Stimulated activated CD8-positive, alpha-beta memory T cell treated with anti-CD3 and anti-CD28 coated beads, Interleukin-15, amount 100 ng/mL, for 48 hours (primary cell): ENCODE measurements at places on chromosomes 5 and 9.
A peak's percentile ranks its signal among the peaks of the same experiment; 100 is the strongest.

DNA sequence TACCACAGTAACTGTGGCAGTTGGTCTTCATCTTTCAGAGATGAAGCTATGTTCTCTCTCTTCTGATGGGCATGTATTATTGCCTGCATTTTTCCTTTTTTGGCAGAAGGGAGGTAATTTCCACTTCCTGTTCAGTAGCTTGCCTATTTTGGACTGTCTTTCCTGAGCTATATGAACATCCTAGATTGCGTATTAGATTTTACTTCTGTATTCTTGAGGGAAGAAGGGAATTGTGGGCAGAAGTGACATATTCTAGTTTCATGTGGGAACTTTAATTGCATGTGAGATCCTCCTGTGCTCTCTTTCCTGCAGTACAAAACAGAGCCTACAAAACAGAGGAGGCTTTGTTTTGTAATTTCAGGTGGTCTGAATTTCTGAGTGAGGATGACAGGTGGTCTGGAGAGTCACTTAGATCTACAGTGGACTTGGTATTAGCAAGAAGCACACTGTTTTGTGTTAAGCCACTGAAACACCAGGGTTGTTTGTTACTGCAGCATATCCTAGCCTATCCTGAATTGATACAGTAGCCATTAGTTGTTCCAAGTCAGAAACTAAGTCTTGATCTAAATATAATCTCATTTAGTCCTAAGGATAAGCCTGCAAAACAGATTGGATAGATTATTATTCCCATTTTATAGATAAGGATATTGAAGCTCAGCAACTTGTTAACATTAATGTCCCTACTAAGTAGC, 68.1 kb downstream of the AOPEP start:
- no peak for DNase-seq

- no peak for DNase-seq
These were observed 53.7 kb downstream of the ZNF462 start for GRCh38 chr9:106916466-106917235.

GRCh38 chr5:35233601-35234000, 3.3 kb upstream of the PRLR start:
- DNase-seq: no peak

GRCh38 chr5:1793301-1793740, 6.3 kb downstream of the MRPL36 start:
- DNase-seq: peak; percentile 48

- DNase-seq: no peak
These were observed 611 bp downstream of the CIZ1 start for GRCh38 chr9:128190516-128191405.

GRCh38 chr5:180438785-180439780, 55.1 kb upstream of the CNOT6 start:
- no peak for DNase-seq

DNA sequence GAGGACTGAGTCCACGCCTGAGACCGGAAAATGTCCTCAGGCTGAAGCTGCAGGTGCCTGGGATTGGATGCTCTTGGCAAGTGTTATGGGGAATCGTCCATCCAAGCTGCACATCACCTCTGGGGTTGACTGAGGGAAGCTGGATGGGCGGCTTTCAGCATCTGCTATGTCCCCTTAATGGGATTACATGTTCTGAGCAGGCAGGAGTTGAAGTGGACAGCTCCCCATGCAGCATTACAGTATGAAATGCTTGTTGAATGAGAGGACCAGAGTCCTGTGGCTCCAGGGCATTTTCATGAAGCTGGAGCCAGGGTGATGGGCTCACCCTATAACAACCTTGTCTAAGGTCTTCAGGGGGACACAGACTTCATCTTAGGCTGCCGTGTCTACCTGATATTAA, 270.9 kb downstream of the HSPA4 start:
- no peak for DNase-seq

- no peak for DNase-seq
These were observed 9.9 kb downstream of the SYNPO start for GRCh38 chr5:150650021-150651006.

- DNase-seq: no peak
These were observed 20.1 kb downstream of the PCDHGC5 start for GRCh38 chr5:141508798-141509611.

- no peak for DNase-seq
These were observed 16.4 kb upstream of the ZBED3 start for GRCh38 chr5:77103457-77103856.

GRCh38 chr9:131732636-131733289, 7.1 kb downstream of the RAPGEF1 start:
- no peak for DNase-seq

DNA sequence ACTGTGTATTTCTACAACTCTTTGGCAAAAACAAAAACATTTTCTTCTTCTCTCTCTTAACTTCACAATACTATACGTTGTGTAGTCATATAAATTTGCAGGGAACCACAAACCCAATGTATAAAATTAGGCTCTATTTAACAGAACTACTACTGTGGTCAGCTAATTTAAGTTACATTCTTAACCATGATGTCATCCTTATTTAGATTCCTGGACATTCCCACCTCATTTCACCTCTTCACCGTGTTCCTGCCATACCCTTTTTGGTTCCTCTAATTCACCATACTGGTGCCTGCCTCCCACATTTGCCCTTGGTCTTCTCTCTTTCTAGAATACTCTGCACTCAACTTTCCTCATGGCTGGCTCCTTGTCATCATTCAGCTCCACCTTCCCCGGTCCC, 75.7 kb upstream of the SH3GL2 start:
- DNase-seq: no peak

- no peak for DNase-seq
These were observed 86.2 kb downstream of the PSAT1 start for GRCh38 chr9:78383130-78383529.

DNA sequence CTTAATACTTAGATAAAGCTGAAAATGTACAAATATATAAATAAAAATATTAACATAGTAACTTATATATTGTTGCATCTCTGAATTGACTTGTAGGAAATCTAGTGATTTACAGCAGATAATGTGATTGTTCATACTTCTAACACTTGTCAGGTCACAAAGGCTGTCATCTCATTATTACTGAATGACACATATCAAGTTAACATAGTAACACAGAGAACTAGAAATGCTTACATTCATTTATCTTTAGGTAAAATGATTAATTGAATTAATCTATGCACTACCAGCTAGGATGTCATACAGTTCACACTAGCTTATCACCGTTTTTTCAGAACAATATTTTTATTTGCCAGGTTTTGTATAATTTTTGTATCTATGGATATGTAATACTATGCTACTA, 189.8 kb upstream of the SH3GL2 start:
- no peak for DNase-seq

- DNase-seq: no peak
These were observed 34.9 kb downstream of the TRIO start for GRCh38 chr5:14178091-14178490.

DNA sequence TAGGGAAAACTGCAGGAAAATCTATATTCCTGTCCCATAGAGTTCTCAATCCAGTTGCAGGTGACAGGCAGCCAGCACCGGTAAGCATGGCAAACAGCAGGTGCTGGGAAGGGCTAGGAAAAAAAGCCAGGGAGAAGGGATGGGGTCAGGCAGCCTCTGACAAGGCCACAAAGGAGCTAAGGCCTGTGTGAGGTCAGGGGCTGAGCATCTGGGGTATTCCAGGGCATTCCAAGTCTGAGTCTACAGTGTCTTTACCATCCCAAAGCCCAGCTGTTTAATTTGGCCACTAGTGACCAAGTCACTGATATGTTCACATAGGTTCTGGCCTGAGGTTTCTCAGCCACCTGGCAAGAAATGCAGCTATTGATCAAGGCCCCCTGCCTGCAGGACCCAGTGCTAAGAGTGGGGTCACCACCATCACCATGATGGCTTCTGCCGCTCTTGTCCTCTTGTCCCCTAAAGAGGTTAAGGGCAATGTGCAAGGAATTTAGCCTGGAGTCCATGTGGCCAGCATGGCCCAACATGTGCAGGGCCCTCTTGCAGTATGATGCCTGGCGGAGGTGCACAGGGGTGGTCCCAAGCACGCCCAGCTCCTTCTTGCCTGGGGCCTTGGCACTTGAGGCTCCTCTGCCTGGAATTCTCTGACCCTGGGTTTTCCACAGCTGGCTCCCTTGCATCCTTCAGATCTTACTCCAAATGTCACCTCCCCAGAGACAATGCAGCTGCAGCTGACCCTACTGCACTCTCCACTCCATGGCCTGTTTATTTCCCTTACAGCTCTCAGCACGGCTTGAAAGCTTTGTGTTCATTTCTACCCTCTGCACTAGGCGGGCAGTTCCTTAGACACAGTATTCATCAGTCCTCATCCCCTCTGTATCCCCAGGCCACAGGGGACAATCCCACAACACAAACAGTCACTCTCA, 213.1 kb downstream of the MSX2 start:
- no peak for DNase-seq

GRCh38 chr5:55393501-55394175, 85.8 kb downstream of the MTREX start:
- DNase-seq: no peak

GRCh38 chr5:127011153-127011552, 19.2 kb downstream of the MARCHF3 start:
- no peak for DNase-seq

DNA sequence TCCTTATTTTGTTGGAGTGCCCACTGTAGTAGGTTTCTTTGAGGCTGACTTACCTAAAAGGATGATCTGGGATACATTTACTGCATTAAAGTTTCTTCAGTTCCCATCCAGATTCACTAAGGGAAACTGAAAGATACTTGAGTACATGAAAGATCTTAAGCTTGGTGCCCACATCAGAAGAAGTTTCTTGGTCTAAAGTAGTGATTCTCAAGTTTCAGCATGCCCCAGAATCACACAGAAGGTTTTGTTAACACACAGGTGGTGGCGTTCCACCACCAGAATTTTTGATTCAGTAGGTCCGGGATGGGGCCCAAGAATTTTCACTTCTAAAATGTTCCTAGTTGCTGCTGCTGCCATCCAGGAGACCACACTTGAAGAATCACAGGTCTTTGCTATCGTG, 171.0 kb downstream of the ZNF462 start:
- no peak for DNase-seq

GRCh38 chr9:26779062-26779461, 113.5 kb downstream of the CAAP1 start:
- DNase-seq: no peak

GRCh38 chr9:129075996-129076639, 4.8 kb upstream of the DOLPP1 start:
- no peak for DNase-seq

DNA sequence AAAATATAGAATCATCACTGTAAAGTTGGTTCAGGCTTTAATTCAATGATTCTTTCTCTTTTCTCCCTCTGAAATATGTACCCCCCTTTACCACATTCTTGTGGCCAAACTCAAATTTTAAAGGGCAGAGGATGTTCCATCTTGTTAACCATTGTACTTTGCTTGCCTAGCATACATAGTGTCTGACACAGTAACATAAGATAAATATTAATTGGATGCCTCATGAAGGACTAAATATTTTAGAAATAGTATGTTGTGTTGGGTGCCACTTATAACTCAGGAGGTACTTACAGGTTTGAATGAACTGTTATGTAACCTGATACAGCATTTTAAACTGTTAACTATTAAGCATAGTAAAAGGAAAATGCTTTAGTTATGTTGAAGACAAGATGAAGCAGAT, 71.5 kb downstream of the NIPBL start:
- DNase-seq: no peak

- DNase-seq: no peak
These were observed 640 bp downstream of the SURF4 start for GRCh38 chr9:133375116-133375723.

DNA sequence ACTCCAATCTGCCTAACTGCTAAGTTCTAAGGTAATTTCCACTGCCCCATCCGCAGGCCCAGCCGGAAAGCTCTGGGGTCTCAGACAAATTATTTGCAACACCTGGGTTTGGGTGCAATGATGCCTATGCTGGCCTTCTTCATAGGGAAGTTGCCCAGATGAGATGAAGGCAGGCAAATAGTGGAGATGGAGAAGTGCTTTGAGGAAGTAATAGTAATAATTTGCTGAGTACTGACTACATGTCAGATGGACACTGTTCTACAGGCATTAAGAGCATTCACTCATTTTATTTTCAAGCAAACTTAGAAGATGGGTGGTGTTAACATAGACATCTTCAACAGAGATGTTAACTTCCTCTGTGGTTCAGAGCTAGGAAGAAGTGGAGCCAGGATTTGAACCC, 3.8 kb downstream of the PCDH12 start:
- no peak for DNase-seq

GRCh38 chr9:69546265-69546664, 125.9 kb downstream of the APBA1 start:
- no peak for DNase-seq

- DNase-seq: no peak
These were observed 5.5 kb downstream of the SLC25A2 start for GRCh38 chr5:141298376-141298775.

DNA sequence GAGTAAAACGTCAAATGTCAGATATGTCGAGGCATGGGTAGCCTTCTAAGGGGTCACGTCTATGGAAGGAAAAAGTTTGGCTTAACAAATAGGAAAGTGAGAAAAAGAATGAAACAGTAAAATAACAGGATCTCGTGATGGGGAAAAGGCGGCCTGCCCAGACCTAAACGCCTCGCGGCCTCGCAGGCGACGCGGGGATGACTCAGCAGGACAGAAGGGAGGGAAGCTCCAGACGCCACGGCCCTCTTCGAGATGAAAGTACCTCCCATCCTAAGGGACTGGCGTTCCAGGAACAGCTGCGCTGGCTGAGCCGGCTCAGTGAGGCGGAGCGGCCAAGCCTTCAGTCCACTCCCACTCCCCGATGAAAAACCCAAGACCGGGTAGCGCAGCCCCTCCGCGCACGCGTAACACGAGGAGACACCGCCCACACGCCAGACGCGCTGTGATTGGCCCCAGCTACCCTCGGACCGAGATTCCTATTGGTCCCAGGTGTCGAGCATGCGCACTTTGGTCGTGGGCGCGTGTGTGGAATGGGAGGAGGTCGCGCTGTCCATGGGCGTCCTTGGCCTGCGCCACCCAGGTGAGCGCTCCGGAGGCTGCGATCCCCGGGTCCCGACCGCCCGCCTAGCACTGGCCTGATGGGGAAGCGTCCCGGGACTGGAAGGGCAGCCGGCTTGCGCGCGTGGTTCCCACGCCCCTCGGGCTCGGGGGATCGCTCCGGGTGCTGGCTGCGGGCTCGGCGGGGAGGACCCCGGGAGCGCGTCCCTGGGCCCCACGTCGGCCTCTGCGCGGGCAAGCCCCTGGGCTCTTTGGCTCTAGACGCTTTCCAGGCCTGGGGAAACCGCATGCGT, 588.5 kb downstream of the MTRR start:
- peak; percentile 66 for DNase-seq

GRCh38 chr9:91182429-91183225, 179.1 kb downstream of the AUH start:
- DNase-seq: no peak

DNA sequence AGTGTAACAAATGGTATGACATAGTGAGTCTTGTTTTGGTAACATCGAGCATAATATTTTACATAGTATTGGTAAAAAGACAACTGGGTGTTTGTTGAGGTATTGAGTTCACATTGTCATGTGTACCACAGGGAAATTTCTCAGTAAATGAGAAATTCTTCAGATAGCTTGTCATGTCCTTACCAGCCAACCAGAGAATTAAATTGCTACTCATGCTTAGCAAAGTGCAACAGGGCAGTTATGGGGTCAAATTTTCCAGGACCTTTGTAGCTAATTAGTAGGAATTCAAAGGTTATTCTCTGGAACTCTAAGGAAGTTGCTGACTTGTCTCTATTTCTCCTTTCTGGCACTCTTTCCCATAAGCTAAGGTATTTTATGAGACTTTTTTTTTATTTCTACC, 595.7 kb downstream of the EFNA5 start:
- no peak for DNase-seq

GRCh38 chr5:94675965-94676618, 57.6 kb downstream of the SLF1 start:
- no peak for DNase-seq
